ENCODE measurements at places on chromosomes 2 and 18.

GRCh38 chr2:39408351-39409136, 28.5 kb downstream of the MAP4K3 start:
- DNase-seq: no peak

GRCh38 chr18:72652990-72653593, 109.0 kb upstream of the CBLN2 start:
- DNase-seq: peak; percentile 28

GRCh38 chr2:210003359-210003758, 921 bp downstream of the RPE start:
- DNase-seq: no peak

DNA sequence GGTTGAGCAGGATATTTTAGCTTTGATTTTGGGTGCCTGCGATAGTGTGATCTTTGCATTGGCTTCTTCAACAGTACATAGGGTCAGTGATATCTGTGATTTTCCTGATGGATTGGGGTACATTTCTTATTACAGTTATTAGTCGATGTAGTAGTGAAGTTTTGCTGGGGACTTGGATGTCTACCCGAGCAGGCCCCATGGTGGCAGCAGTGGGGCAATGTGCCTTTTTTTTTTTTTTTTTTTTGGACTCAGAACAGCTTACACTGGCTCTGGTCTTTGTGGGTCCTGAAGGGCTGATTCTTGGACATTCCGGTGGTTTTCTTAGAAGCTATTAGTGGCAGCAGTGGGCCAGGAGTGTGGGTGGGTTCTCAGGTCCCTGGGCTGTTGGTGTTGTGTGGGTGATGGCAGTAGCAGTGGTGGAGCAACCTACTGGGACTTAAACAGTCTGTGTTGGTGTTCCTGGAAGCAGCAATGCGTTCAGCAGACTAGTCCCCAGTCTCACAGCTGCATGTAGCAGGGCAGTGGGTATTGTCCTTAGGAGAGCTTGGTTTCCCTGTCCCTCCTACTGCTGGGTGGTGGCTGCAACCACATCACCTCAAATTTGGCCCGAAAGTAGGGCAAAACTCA, 53.7 kb upstream of the SLC4A10 start:
- no peak for DNase-seq

DNA sequence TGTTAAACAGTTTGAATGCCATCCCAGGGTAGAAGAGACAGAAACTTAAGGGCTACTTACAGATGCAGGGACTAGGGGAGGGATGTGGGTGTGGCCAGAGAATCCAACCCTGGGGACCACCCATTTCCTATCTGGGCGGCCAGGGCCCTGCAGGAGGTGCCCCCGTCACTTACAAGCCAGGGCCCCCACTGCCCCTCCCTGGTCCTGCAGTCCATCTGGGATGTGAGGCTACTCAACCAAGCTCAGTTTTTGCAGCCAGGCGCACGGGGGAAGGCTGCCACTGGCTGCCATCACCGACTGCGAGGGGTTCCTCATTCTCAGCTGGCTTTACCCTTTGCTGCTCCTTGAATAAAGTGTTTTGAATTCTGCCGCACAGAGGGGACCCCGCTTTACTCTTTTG, 42.1 kb downstream of the RRM2 start:
- no peak for DNase-seq

GRCh38 chr18:24627644-24628315, 167.3 kb downstream of the HRH4 start:
- DNase-seq: no peak

DNA sequence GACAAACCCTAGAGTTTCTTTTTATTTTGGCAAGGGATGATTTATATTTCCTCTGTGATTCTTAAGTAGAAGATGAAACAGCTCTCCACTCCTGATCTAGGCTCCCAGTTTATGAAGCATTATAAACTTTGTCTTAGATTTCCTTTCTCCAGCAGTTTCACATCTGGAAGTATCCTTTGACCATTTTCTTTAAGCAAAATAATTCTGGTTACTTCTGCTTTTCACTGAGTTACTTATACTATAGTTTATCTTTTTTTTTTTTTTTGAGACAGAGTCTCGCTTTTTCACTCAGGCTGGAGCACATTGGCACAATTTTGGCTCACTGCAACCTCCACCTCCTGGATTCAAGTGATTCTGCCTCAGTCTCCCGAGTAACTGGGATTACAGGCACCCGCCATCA, 45.5 kb downstream of the KCMF1 start:
- no peak for DNase-seq

DNA sequence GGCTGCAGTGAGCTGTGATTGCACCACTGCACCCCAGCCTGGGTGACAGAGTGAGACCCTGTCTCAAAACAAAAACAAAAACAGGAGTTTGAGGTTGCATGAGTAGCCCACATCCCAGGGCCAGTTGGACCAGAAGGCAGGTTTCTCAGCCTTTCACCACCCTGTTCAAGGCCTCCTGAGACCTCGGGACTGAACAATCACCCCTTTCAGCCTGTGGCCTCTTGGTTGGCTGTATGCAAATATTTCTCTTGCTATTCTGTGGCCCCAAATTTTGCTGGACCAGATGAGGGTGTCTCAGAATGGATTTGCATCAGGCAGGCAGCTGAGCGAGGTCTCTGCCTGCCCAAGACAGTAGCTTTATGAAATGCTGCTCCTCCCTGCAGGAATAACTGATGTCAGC, 56.9 kb downstream of the DPYSL5 start:
- DNase-seq: no peak

- no peak for DNase-seq
These were observed 435 bp downstream of the IFT172 start for GRCh38 chr2:27489118-27489497.

DNA sequence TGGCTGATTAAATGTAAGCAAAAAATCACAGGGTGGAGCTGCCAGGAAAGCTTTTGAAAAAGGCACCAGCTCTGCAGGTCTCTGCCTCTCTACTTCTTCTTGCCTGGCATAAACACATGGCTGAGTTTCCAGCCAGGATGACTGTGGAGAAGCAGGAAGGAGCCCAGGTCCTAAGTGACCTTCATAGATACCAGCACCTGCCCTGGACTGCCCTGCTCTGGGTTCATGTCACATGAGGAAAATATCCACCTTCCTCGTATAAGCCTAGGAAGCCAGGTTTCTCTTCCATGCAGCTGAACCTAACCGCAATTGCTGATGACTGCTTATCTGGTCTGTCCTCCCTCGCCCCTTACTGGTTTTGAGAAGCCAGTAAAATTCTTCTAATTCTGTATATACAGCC, 47.8 kb upstream of the CREB1 start:
- no peak for DNase-seq

DNA sequence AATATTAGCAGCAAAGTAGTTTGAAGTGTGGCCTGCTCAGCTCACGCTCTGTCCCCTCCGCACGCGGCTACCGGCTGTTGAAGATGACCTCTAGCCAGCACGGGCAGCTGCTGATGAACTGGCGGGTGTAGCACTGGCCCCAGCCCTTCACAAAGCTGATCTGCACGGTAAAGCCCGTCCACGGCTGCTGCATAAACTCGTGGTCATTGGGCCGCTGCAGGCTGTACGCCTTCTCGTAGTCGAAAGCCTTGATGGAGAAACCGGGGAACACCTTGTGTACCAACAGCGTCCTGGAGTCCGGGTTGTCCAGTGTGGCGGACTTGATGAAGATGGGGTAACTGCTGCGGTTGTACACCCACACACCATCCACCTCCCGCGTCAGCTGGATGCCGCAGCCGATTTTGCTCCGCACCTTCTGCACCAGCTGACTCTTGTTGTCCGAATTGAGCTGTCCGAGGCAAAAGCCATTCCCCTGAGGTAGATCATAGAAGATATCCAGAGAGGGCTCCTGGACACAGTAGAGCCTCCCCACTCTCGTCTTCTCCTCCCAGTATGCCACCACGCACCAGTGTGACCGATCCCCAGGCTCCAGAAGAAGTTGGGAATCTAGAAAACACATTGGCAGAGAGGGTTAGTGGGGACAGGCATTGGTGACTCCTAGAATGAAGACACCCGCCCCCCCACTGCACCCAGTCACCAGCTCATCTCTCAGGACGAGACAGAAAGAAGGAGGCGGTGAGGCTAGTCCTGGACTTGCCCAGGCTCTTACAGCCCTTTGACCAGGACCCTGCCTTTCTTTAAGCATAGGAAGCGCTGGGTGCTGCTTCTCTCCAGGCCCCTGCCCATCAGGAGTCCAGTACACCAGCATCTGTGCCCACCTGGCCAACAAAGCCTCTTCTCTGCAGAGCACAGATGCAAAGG, 29.2 kb downstream of the SMAD7 start:
- DNase-seq: no peak

DNA sequence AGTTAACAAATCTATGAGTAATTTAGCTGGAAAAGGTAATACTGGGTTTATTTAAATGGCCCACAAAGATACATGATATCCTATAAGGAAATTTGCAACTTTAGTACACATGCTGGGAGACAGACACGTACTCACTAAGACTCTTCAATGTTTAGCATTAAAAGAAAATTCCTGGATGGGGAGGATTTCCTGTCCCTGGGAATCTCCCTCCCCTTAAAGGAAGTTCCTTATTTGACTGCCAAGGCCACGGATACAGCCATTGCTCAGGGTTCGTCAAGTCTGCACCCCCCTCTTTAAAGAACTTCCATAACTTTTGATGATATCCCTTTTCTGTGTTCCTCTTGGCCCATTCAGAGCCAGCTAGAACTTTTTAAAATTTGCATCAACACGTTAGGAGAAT, 267.6 kb downstream of the CD226 start:
- DNase-seq: no peak

DNA sequence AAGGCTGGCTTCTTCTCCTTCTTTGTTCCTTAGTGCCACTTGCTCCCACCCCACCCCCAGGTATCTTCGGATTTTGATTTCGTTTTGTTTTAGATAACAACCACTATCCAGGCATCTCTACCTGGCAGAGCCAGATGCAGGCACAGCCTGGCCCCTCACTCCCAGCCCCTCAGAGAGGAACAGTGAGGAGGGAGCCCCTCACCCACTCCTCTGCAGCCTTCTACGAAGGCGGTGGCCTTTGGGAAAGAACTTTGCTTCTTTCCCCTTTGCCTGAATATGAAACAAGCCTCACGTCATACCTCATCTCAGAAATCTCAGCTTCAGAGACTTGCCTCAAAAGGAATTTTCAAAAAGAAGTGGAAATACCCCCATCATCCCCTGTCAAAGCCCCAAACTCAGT, 6.3 kb upstream of the CYP26B1 start:
- DNase-seq: no peak

DNA sequence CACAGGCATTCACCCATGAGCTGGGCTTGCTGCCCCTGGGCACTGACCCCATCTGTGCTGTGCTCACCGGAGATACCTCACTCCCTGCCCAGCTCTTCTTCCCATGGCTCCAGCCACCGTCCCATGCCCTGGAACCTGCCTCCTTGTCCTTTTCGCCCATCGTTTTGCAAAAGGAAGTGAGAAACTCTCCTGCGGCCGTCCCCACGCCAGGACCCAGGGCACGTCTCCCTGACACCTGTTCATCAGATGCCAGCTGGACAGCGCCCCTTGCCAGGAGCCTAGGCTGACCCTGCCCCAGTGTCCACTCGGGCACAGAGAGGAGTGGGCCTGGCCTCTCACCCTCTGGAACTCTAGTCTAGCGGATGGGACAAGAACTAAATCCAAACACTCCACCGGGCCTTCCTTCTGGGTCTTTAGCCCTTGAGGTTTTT, 238.6 kb downstream of the SEPTIN10 start:
- DNase-seq: no peak

- no peak for DNase-seq
These were observed 177.5 kb downstream of the RBM43 start for GRCh38 chr2:151083856-151084795.

- DNase-seq: no peak
These were observed 69.2 kb upstream of the EDAR start for GRCh38 chr2:109058191-109058632.

GRCh38 chr18:37483984-37484819, 81.4 kb downstream of the CELF4 start:
- DNase-seq: no peak

GRCh38 chr2:128316777-128317180, 1.9 kb downstream of the HS6ST1 start:
- no peak for DNase-seq

- DNase-seq: no peak
These were observed 13.7 kb upstream of the MMADHC start for GRCh38 chr2:149601141-149601796.

- DNase-seq: no peak
These were observed 344.1 kb downstream of the TDRD15 start for GRCh38 chr2:21467910-21468309.

- DNase-seq: no peak
These were observed 32.0 kb downstream of the TRAF3IP1 start for GRCh38 chr2:238352361-238352760.

- DNase-seq: no peak
These were observed 641.9 kb upstream of the REG3G start for GRCh38 chr2:78383576-78383975.

DNA sequence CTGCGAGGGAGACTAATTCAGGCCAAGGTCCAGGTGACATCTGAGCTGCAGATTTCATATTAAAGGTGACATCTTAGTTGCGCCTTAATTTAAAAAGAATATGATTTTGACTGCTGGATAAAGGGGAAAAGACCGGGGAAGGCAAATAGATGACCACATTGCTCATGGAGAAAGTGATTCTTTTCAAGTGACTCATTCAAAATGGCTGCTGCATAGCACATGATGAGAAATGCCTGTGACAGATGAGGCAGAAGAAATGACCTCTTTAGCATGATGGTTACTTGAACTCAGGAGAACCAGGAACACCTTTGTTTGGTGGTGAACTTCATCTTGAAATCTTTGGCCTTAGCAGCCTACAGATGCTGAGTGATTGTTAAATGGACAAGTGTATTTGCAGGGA, 385.8 kb upstream of the TRIB2 start:
- DNase-seq: no peak

DNA sequence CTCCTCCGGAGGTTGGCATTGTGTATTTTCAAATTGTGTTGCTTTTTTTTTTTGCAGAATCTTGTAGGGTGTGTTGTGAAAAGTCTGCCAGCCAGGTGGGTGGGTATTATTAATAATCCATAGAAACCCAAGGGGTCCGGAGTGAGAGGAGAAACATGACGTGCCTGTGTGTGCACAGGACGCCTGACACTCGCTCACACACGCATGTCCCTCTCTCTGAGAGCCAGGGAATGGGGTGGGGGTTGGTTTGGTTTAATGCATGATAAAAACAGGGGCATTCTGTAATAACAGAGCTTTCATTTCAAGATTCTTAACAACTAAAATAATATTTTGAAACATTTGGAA, 224.8 kb downstream of the FAM210A start:
- no peak for DNase-seq

GRCh38 chr2:54422072-54422581, 34.0 kb upstream of the SPTBN1 start:
- no peak for DNase-seq

DNA sequence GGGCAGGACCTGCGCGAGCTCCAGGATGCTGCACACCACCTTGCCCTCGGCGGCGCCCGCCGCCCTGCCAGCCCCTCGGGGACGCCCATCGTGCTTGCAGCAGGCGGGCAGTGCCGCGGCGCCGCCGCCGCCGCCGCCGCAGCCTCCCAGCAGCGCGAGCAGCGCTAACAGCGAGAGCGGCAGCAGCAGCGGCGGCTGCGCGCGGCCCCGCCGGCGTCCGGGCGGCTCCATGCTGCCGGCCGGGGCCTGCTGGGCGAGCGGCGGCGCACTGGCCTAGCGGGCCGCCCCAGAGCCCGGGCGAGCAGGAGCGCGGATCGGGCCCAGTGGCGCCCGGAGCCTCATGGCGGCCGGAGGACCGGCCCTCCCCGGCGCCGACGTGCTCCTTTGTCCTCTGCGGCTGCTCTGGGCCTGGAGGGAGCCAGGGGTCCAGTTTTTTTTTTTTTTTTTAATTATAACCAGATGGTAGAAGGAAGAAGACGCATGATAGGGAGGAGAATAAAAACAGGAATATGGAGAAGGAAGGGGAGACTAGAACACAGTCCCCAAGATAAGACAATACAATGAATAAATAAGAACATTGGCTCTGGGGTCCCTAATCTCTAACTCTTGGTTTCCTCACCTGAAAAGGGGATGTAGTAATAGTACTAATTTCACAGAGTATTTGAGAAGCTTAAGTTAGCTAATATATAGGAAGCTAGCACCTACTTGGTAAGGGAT, 17.1 kb upstream of the ANKRD62 start:
- DNase-seq: no peak

Measured in stimulated activated CD4-positive, alpha-beta T cell treated with anti-CD3 and anti-CD28 coated beads, Interleukin-2, amount 100 ng/mL, for 24 hours (primary cell).